Activated T-helper 1 cell treated with anti-CD3 and anti-CD28 coated beads, Interleukin-2, amount 50 U/mL, for 16 hours (primary cell): ENCODE measurements at places on chromosomes 4 and X.

GRCh38 chr4:118356731-118357130 is 3.9 kb upstream of the PRSS12 start:
- DNase-seq: no peak

- no peak for DNase-seq
These were observed 3.3 kb downstream of the CXCL1 start for GRCh38 chr4:73872316-73873108.

DNA sequence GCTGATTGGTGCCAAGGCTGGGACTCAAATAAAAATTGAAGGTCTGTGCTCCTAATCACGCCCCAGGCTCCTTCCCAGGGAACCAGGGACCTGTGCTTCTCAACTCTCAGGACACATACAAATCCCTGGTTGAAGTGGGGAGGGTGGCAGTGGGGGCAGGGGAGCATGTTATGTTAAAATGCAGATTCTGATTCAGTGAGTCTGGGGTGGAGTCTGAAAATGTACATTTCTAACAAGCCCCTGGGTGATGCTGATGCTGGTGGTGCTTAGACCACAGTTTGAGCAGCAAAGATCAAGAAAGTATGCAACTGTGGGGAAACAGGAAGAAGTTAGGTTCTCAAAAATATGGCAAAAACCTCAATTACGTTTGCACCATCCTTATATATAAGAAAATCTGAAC is 236.5 kb downstream of the MAGEB17 start:
- no peak for DNase-seq

GRCh38 chrX:125131164-125131563 is 188.5 kb upstream of the TEX13C start:
- no peak for DNase-seq

DNA sequence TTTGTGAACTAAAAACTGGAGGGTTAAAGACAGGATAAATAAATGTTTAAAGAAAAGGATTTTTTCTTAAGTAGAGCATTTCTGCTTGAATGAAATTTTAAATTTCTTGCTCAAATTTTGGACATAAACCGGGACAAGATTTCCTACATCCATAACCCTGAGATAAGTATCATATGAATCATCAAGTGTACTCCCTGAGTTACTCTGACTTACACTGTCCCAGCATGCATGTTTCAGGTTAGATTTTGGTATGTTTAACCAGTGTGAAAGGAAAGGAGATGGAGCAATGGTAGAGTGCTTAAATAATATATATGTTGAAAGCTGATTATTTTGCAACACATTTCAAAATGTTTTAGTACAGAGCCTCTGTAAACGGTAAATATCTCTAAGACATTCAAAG is 175.2 kb downstream of the ADGRL3 start:
- DNase-seq: no peak

- no peak for DNase-seq
These were observed 84.8 kb downstream of the PAK3 start for GRCh38 chrX:111180750-111181240.

DNA sequence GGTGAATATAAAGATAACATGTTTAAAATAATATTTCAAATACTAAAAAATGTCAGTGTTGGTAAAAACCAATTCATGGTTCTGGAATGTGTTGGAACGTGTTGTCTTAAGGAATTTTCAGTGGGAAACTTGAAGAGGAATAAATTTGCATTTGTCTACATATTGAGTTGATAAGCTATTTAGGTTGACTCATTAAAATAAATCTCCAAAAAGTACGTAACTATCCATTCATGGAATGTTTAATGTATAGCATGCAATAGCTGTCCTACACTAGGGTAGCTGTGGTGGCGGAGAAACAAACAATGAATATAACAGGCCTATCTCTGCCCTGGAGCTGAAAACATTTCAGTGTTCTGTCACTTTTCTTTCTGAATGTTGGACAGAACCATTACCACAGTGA is 20.3 kb downstream of the SHISA3 start:
- no peak for DNase-seq

- DNase-seq: no peak
These were observed 38.6 kb upstream of the MSMO1 start for GRCh38 chr4:165288639-165289422.

DNA sequence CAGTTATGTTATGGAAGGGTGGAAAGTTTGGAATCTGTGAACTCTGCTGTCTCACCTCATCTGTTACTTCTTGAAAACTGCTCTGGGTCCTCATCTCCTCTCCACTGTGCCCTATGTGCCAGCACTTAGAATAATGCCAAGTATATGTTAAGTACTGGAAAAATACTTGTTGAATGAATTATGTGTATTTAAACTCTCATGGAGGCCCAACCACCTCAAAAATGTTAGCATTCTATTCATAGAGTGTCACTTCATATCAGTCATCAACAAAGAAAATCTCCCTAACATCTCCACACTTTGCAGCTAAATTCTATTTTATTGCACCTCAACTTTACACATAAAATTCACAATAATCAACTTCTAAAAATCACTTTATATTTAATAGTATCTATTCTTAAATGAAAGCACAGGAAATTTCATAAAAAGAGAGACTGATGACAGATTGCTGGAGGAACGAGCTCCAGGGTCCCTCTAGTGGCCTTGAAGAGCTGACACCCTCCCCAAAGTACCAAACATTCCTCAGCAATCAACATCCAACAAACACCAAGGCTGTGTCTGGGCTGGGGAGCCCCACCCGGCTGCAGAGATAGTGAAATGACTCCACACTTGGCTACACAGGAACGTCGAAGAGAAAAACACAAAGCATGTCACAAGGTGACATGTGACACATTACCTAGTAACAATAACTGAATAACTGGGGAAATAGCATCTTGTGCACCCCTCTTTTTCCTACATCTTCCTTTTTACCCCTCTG is 45.8 kb downstream of the SLC39A8 start:
- DNase-seq: no peak

DNA sequence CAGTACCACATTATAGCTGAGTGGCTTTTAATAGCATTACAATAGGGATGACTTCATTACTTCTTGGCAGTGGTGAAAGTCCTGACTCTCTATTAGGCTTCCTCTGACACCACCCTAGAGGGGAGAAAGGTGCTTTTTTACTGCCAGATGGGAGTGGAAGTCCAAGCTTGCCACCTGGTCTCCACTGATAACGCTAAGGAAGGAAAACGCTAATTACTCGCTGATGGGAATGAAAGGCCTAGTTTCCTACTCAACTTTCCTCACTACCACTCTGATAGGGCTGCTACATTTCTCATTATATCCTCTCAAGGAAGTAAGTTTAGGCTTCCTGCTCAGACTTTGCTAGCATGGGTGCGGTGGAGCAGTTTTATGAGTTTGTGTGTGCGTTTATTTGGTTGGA is 62.3 kb upstream of the PAGE3 start:
- DNase-seq: no peak

- DNase-seq: no peak
These were observed 8.3 kb upstream of the SPP1 start for GRCh38 chr4:87967193-87967592.

- no peak for DNase-seq
These were observed 25.7 kb downstream of the USP53 start for GRCh38 chr4:119238068-119238722.

GRCh38 chr4:119281393-119281792 is 40.5 kb downstream of the FABP2 start:
- DNase-seq: no peak

DNA sequence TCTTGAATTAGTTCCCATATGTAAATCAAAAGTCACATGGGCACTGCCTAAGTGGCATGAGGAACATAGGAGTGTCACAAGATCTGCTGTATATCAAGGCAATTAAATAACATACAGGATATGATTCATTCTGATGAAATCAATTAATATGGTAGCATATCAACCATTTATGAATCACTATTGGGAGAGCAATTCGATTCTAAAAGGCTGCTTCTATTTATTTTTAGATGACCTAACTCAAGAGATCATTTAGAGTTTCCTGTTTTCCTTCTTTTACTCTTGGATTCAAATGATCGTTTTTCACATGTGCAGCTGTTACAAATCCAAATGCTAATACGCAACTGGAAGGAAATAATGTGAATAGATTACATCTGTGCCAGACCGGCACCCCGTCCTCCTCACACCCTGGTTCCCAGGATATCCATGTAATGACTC is 81.9 kb downstream of the HCCS start:
- no peak for DNase-seq

DNA sequence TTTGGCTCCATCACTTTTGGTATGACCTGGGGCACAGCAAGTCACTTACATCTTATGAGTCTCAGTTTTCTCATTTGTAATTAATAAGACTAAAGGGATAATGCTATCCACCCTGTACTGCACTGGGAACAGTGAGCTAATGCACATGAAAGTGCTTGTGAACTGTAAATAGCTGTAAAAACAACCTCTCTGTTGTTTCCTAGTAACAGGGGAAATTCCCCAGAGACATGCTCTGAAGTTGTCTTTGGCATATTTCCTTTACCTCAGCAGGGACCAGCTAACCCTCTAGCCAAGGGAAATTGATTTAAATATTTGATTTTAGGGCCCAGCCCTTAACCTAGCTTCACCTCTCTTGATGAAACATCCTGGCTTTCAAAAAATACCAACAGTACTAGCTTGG is 6.1 kb upstream of the CYSLTR1 start:
- no peak for DNase-seq

- no peak for DNase-seq
These were observed 35.1 kb upstream of the TAPT1 start for GRCh38 chr4:16261313-16261878.

GRCh38 chrX:11792461-11793421 is 34.7 kb downstream of the MSL3 start:
- DNase-seq: peak; percentile 4

DNA sequence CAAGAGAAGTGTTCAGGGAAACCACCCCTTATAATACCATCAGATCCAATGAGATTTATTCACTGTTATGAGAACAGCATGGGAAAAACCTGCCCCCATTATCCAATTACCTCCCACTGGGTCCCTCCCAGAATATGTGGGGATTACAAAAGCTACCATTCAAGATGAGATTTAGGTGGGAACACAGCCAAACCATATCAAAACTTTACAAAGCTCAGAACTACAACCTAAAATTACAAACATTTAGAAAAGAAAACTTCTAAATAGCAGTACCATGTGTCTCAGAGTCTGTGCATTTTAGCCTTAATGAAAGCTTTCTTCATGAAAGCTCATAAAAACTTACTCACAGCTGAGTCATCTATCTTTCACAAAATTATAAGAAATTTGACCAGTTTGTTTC is 1442.8 kb upstream of the PCDH7 start:
- DNase-seq: no peak

GRCh38 chrX:42978655-42979379 is 200.9 kb upstream of the PPP1R2C start:
- no peak for DNase-seq
